ENCODE measurements at places on chromosomes 6 and 20. TPM values are rescaled to one million over a fixed set of nuclear protein-coding genes. Genes with fewer than 3 reads are reported as not detected.

SLC35D3 gene
- total RNA-seq, result not detected

BHLHE23 gene
- not detected for total RNA-seq

DNA sequence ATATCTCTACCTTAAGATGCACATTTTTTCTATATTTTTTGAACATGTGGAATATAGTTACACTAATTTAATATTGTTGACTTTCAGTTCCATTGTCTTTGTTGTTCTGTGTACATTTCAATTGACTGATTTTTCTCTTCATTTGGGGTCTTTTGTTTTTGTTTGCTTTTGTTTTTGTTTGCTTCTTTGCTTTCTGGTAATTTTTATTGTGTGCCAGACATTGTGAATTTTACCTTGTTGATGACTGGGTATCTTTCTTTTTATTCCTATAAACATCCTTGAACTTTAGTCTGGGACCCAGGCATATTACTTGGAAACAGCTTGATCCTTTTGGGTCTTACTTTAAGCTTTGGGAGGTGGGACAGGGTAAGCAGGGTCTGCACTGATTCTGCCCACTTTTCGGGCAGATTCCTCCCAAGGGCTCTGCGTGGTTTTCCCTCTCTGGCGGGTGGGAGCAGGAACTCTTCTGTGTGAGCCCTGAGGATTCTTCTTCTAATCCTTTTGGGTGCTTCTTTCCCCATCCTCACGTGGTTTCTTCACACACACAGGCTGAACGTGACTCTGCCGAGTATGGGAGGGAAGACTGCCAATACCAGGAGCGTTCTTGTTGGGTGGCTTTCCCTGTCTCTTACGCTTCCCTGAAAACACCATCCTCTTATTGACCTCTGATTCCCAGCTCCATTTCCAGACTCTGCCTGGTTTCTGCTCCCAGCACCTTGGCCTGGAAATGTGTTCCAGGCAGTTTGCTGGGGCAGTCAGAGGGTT is 200.5 kb downstream of the ARID1B start:
- H3K4me1 ChIP-seq, result peaks cover 62% of the 10 kb centered on the region
- no peak overlapping the region for H3K4me3 ChIP-seq
- peak overlapping the region; percentile 59 for H3K27ac ChIP-seq
- DNase-seq, result no peak
- H3K27me3 ChIP-seq, result no peaks in the 10 kb centered on the region
- no peaks in the 10 kb centered on the region for H3K36me3 ChIP-seq

DNA sequence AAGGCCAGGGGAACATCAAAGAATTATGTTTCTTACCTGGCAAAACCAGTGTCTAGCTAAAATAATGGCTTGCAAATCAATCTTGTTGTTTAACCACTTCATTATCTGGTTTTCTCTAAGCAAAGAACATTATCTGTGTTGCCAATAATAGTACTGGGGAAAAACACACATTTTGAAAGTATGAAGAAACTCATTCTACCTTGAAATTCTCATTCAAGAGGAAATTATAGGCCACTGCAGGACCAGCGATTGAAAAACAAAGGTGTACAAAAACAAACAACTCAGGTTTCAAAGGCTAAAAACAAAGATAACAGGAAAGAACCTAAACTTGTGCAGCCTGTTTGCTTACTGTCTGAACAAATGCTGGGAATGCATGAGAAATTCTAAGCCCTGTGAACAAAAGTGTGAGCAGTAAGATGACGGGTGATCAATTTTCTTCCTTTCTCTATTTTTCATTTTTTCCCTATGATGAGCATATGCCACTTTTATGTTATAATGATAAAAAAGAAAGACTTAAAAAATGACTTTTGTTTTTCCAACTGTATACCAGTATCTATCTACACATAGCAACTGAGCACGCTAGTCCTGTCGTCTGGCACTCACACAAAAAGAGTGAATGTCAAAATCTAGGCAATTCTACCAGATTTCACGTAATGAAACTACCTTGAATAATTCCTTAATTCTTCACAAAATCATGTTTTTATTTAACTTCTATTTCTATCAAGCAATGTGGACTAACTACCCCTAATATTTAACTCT is 117.9 kb downstream of the SGK1 start:
- H3K4me1 ChIP-seq, result no peaks in the 10 kb centered on the region
- no peaks in the 10 kb centered on the region for H3K27me3 ChIP-seq
- DNase-seq, result no peak
- no peak overlapping the region for H3K27ac ChIP-seq

Measured in esophagus muscularis mucosa (tissue), 4 donors.